G401 (cell line): ENCODE measurements at places on chromosomes 1 and 21.
A peak's percentile ranks its signal among the peaks of the same experiment; 100 is the strongest.

DNA sequence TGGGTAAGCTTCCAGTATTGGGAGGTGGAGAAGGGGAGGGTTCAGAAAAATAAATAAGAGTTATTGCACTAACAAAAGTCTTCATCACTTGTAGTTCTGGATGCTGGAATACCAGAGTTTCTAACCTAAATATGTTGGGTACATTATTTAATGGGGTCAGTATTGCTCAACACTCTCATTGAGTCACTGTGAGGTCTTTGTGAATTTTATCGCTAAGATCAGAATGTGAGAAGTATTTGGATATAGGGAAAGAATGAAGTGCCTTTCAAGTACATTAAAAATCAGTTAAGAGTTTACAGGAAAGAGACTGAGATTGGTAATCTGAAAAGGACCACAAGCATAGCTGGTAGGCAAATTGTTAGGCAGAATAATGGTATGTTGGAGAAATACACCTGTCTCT is 8.8 kb downstream of the SNRPE start:
- DNase-seq, result no peak

- no peak for DNase-seq
Observed at GRCh38 chr1:225880636-225881035, 1.5 kb downstream of the TMEM63A start.

DNA sequence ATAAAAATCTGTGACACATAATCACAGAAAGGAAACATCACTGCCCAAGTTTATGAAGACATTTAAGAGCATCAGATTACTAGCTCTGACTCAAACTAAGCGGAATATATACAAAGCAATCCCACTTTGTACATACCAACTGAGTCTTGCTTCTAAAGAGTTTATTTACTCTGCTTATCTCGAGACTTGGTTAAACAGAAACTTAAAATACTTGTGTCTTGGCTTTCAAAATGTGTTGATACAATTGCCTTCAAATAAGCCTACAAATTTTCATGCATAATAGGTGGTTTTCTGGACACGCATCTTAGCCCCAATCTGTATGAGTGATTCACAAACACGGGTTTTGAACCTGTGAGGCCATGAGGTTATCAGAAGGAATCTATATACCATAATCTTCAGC is 21.0 kb downstream of the CD160 start:
- DNase-seq, result no peak

GRCh38 chr1:234589854-234590620 is 19.9 kb downstream of the IRF2BP2 start:
- peak; percentile 7 for DNase-seq

DNA sequence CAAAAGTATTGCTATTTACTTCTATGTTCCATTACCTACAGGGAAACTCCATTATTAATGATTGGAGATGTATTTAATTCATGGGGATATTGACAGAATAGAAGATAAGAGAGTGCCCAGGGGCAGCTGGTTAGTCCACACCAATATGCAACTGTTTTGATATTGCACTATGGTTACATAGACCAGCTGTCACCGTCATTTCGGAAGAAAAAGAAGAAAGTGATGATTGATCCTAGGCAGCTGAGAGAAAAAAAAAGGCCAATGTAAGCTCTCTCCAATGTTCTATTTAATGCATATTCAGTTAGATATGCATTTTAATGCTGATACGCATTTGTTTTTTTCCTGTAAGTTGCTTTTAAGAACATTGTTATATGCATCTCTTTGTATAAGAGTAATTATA is 1367.2 kb downstream of the KCNT2 start:
- no peak for DNase-seq

GRCh38 chr1:227268943-227269342 is 49.3 kb downstream of the CDC42BPA start:
- no peak for DNase-seq

DNA sequence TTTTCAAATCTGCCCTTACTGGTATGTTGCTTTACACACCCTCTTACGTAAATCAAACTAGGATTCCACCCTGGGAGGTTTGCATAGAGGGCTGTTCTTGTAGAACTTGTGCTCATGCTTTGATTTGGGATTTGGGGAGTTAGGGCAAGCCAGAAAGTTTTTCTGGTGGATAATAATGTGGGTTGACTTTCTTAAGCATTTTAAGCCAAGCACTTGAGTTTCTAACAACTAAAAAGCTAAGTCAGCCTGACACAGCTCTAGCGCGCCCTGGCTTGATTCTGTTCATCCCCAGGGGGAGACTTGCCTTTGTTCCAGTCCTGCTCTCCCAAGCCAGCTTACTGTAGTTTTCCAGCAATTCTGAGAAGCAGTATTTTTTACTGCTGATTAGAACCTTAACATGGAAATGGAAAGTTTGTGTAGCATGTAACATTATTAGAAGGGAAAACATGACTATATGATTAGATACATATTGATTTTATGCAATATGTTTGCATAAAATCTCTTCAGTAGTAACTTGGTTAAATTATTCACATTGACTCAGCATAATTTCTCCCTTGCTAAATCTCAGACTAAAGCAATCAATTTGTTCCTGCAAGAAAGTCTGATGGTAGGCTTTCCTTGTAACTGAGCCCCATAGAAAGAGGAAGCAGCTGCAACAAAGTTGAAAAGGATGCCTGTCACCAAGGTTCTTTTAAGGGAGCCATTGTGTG is 11.0 kb upstream of the PGD start:
- no peak for DNase-seq

GRCh38 chr1:182350839-182351238 is 40.8 kb downstream of the GLUL start:
- DNase-seq, result no peak

- no peak for DNase-seq
Observed at GRCh38 chr1:222546548-222547259, 1.2 kb downstream of the HHIPL2 start.

- no peak for DNase-seq
Observed at GRCh38 chr1:203039609-203040512, 13.6 kb downstream of the PPFIA4 start.

- DNase-seq, result no peak
Observed at GRCh38 chr1:179805291-179806195, 62.5 kb downstream of the FAM163A start.

DNA sequence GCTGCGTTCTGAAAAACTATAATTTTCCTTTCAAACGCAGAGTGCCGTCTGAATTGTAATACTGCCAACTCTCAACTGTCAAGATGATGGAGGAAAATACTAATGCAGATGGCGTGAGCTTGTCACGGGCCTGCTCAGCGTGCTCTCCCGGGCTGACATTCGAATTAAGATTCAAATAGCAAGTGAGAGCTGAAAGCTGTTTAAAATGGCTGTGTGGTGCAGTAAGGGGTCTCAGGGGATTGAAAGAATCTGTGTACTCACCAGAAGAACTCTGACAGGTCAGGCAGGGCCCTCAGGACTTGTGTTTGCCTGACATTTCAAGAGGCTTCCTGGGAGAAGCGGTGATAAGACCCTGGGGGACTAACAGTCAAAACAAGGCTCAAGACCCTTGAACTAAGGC is 33.1 kb downstream of the ZMYND12 start:
- DNase-seq, result no peak

GRCh38 chr1:25731626-25732370 is 68.2 kb upstream of the SELENON start:
- DNase-seq, result no peak

GRCh38 chr1:66210635-66211244 is 323.2 kb upstream of the SGIP1 start:
- DNase-seq, result no peak

DNA sequence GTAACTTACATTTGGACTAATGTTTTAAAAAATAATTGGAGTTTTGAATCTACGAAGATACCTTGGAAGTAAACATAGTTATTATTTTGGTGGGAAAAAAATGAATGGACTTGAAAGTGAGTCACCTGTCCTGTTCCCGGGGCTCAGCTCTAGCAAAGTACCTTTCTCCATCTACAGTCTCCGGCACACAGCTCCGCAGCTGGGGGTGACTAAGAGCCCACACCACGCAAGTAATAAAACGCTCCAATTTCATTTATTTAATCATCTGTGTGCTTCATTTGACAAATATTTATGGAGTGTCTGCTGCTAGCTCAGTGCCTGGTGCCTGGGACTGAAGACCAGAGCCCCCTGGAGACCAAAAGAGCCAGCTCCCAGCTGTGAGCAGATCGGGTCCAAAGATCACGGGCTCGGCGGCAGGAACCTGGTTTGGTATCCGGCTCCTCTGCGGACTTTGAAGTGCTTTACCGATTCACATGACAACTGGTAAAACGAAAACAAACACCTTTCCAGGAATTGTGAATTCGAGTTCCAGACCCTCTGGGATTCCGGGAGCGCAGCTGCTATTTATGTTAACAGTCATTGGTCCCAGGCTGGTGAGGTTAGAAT is 1.7 kb upstream of the RIPK4 start:
- DNase-seq, result no peak

- DNase-seq, result no peak
Observed at GRCh38 chr1:170535418-170535817, 3.5 kb downstream of the GORAB start.

GRCh38 chr1:5189384-5189783 is 535.0 kb downstream of the AJAP1 start:
- no peak for DNase-seq

DNA sequence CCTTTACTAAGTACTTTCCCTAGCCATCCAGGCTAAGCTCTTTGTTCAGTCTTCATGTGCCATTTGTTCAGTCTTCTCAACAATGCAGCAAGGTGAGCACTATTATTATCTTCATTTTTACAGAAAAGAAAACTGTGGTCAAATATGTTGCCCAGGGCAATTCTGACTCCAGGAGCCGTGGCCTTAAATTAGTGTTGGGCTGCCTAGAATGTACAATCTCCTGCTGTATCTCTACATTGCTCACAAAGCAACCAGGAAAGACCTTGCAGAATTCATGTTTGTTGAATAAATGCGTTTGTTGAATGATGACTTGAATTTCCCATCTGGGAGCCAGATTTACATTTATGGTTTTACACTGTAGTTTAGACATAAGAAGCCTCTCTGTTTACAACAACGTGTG is 14.2 kb downstream of the CD101 start:
- no peak for DNase-seq

- no peak for DNase-seq
Observed at GRCh38 chr1:27469334-27469733, 20.6 kb downstream of the WASF2 start.

DNA sequence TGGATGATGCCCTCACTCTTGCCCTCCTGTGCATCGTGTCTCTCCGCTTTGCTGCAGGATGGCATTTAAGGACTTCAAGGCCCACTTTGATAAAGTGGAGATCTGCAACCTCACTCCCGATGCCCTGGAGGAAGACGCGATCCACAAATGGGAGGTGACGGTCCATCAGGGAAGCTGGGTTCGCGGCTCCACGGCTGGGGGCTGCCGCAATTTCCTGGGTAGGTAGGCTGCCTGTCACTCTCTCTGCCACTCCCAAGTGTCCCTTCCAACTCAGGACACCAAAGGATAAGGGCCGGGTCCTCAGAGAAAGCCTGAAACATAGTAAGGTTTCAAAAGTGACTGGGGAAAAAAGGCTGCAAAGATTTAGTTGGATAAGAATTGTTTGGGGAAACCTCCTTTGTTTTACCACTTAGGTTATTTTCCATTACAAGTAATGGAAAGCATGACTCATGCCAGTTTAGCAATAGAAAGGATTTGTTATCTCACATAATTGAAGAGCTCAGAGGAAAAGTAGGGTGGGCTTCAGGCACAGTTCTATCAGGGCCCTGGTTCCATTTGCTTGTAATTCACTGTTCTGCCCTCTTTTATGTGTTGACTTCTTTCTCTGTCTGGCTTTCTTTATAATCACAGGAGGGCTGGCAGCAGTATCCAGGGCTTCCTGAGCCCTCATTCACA is 31.9 kb downstream of the CAPN9 start:
- no peak for DNase-seq

DNA sequence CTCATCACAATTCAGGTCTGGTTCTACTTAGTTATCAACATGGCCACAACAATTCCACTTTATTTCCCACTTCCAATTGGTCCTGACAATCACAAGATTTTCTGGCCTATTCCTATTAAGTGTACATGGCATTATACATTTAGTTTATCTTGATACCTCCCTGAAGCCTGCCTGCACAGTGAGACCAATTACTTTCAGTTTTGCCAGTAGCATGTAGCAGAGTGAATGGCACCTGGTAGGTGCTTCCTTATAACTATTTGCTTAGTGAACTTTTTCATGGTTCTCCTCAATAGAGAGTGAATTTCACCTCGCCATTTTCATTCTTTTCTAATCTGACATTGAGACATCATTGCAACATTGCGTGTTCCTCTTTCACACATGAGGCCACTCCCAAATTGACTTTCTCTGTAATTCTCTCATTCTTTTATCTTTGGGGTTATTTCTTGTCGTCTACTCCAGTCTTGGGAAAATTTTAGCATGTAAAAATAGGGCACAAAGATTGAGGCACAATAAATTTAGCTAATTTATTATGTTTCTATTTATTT is 124.3 kb downstream of the DISC1 start:
- DNase-seq, result no peak

DNA sequence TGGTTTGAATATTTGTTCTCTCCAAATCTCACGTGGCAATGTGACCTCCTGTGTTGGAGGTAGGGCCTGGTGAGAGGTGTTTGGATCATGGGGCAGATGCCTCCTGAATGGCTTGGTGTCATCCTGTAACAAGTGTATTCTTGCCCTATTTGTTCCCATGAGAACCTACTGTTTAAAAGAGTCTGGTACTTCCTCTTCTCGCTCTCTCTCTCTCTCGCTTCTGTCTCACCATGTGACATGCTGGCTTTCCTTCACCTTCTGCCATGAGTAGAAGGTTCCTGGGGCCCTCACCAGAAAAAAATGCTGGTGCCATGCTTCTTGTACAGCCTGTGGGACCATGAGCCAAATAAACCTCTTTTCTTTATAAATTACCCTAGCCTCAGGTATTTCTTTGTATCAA is 8.4 kb upstream of the PAXBP1 start:
- no peak for DNase-seq

DNA sequence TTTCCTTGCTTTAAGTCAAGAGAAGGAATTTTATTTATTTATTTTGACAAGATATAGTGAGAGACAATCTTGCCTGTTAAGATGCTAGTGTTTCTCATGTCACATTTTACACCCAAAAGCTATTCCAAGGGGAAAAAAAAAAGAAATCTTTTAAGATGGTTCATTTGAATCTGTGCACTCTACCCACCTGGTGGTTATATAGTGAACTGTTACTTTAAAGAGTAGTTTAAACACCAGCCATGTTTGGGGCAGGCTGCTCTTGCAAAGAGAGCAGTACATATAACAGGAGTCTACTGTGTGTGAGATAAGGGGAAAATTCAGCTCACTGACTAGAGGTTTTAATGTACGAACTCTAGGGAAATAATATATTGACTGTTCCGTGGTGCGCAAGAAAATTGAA is 3.3 kb upstream of the ELAVL4 start:
- no peak for DNase-seq

DNA sequence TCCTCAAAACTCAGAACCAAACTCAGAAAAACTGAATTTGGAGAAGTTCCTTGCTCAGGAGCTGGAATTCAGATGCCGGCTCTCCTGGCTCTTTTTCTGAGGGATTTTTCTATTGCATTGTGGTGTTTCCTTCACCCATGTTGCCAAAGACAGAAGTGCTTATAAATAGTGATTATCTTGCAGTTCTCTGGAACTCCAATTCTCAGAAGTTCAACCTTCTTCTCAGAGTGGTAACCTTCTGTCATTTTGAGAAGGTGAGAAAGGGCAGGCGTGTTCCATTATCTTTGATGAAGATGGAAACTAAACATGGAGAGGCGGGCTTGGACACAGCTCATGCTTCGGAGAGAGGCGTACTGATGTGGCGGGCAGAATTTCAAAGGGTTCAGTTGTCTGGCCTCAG is 12.4 kb upstream of the ETV3 start:
- DNase-seq, result no peak
